ENCODE measurements at places on chromosomes 7 and 10.

GRCh38 chr7:11420049-11420448 is 411.9 kb downstream of the THSD7A start:
- no peak for DNase-seq

GRCh38 chr7:155457544-155458110 is 302 bp upstream of the EN2 start:
- DNase-seq: no peak

- peak; percentile 55 for DNase-seq
These were observed 102.2 kb downstream of the RBM20 start for GRCh38 chr10:110746254-110746826.

- no peak for DNase-seq
These were observed 23.5 kb downstream of the UPP1 start for GRCh38 chr7:48112401-48113165.

DNA sequence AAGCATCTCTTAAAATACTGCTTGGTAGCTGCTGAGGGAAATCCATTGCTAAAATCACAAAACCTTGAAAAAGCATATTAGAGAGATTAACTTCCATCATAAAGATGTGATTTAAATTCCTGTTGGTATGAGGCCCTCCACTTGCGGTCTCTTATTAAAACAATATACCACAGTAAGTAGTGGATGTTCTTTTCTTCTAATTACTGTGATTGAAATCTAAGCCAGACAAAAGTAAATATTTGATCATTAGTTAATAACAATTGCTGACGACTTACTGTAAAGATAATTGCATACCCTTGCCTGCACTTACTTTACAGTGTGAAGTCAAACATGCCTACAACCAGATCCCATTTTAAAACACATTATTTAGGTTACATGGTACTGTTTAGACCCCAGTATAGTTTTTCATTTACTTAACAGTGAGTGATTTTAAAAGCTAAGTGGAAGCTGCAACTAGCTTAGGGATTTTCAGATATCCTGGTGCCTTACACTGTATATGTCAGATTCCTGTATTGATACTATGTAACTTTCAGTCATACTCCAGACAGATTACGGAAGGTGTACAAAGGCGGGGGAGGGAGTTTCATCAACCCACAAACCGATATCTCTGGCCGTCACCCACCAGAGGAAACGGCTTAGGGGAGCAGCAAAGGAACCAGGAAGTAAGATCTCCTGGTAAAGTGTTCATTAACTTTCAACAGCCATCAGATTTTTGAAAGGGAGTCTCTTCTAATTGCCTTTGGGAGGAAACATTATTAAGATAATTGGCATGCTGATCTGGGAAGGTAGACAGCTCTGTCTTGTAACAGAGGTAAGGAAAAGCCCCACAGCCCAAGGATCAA is 986 bp downstream of the NRP1 start:
- no peak for DNase-seq

DNA sequence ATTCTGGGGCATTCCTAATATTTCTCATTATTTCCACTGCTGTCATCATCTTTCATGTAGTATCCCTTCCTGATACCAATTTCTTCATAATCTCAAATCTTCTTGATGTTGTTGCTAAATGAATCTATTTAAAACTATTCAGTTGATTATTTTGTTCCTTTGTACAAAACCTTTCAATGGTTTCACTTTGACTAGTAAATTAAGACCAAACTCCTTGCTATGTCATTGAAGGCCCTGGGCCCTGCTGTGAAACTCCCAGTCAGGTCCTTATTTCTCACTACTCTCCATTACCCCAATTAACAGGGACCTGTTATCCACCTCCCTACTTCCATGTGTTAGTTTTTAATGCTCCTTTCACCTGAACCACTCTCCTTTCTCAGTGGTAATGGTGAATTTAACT is 97.0 kb downstream of the CTTNBP2 start:
- DNase-seq: no peak

- no peak for DNase-seq
These were observed 240.0 kb downstream of the TEX36 start for GRCh38 chr10:125442856-125443540.

DNA sequence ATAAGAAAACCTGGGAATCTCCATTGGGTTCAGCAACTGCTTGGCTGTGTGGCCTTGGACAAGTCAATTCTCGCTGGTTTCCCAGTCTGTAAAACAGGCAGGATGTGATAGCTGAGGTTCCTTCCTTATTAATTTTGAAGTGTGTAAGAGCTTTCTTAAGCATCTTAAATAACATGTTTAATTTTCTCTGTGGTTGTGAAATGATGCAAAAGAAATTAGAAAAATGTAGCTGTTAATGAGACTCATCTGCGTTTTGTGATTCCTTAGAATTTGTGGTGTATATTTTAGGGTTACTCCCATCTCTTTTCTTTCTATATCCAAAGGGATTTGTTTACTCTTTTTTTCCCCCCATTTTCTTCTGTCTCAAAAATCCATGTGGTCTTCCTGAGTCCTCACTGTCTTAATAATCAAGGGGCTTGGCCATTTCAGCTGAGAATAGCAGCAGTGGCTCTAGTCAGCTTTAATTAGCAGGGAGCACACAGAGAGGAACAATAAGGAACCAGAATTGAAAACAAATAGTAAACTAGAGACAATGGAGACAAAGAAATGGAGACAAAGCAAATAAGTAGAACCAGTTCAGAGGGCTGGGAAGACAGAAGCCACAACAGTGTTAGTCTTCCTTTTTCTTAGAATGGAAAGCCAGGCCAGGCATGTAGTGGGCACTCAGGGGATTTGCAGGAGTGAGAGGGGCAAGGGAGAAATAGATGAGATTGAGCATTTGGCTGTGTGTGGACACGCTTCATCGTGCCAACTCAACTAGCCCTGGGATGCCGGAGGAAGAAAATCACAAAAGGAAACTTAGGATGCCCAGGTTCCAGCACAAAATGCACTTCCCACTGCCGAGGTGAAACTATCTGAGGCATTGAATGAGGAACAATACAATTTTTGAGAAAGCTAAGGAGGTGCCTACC is 93.9 kb downstream of the CHN2 start:
- DNase-seq: no peak

- no peak for DNase-seq
These were observed 136.4 kb upstream of the ASAH2 start for GRCh38 chr10:50387732-50388073.

DNA sequence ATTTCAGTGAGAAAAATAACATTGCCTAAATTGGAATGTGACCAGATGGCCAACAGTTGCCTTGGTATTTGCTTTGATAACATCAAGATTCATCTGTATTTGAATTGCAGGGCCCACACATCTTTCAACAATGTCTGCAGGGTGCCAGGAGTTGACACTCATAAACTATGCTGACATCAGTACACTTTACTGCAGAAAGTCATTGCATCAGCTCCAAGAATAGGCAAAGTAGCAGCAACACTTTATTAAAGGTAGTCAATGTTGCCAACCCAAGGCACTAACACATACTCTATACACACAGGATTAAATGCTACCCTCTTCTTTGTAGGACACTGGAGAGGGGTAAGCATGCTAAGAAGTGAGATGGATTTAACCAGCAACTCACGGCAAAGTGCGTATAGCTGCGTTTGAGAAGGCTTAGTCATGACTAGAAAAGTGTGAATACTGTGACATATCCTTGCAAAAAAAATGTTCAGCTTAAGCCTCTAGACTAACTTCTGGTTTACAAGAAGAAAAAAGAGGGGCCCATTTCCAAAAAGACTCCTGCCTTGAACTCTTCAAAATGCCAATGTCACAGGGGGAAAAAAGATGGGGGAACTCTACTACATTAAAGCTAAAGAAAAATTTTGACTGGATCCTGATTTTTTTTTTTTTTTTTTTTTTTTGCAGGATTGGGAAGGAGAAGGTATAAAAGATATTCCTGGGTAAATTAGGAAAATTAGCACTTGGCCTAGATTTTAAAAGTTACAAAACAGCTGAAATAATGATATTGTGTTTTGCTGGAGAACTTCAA is 2.2 kb downstream of the BBIP1 start:
- DNase-seq: no peak

DNA sequence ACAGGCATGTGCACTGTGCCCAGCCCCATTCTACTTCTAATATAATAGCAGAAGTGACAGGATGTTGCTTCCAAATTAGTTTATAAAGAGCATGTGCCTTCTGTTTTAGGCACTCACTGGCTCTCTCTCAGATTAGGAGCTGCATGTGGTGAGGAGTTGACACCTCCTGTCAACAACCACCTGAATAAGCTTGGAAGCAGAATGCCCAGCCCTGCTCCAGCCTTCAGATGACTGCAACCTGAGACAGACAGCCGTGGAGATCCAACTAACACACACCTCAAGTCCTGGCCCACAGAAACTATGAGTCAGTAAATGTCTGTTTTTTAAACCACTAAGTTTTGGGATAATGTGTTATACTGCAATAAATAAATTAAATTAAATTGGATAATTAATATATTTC is 54.5 kb downstream of the PARD3 start:
- no peak for DNase-seq

- no peak for DNase-seq
These were observed 230.0 kb upstream of the PPP1R3A start for GRCh38 chr7:114148779-114149178.

- DNase-seq: no peak
These were observed 24.7 kb downstream of the NUB1 start for GRCh38 chr7:151366166-151366879.

DNA sequence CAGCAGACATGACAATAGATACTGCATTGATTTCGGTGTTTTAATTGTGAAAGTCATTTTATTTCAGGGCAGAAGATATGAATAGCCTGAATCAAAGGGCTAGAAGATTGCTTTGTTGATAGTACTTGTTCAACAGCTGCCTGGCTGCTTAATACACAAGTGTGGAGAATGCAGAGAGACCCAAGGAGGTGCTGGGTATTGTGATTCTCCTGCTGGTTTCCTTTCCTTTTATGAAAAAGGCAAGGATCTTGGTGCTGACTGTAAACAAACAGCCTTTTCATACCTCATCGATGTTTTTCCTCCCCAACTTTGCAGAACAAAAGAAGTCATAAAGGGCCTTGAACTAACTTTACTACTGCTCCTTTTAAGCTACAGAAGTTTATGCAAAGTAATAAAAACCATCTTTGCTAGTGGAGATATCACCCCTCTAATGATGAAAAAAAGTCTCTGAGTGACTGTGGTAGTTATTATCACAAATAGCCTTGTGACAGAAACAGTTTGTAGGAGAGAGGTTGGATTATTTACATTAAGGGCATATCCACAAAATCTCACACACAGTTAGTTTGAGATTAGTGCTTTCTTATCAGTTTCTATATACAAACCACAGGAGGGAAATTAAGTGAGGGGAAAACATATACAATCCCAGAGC is 800.0 kb downstream of the LRMDA start:
- DNase-seq: no peak

DNA sequence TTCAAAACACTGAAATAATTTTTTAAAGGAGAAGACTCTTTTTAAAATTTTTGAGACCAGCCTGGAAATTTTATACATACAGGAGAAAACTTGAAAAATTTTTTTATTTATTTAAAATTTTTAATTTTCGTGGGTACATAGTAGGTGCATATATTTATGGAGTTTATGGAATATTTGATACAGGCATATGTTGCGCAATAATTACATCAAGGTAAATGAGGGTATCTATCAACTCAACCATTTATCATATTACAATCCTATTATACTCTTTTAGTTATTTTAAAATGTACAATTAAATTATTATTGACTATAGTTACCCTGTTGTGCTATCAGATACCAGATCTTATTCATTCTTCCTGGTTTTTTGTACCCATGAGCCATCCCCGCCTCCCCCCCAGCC is 75.1 kb downstream of the AHCYL2 start:
- DNase-seq: no peak

GRCh38 chr7:26305090-26305868 is 13.6 kb downstream of the SNX10 start:
- no peak for DNase-seq

GRCh38 chr7:46839651-46840050 is 742.3 kb downstream of the TNS3 start:
- DNase-seq: no peak

DNA sequence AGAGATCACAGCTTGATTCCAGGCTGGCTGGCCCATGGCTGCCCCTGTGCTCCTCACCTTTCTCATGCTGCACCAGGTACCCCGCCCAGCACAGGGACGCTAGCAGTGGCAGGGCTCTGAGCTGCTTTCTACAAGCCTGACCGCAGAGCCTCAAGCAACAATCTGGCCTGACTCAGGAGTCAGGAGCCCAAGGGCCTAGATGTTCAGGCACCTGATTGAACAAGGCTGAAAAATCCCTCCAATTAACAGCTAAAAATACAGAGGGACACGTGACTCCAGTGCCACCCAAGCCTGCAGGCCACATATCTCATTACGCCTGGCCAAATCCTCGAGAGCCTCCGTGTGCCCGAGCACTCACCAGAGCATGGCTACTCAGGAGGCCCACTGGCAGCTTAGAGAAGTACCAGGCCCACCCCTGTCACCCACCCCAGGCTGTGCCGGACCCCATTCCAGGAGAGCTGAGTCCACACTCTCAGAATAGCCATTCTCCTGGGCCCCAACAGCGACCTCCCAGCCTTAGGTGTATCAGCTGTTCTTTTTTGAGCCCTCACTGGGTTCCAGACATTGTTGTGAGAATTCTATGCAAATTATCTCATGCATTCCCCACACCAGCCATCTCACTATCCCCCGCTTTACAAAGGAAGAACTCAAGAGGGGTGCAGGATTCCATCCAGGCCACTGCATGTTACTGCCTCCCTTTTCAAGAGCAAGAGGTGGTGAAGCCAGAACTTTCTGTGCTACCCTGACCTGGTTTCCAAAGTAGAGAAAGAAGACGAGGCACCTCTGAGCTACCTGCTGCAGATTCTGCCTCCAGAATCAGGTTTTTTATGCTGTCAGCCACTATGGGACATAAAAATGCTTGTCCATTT is 98.3 kb downstream of the COL13A1 start:
- DNase-seq: no peak

- no peak for DNase-seq
These were observed 40.0 kb downstream of the DNAJB9 start for GRCh38 chr7:108609643-108610042.

DNA sequence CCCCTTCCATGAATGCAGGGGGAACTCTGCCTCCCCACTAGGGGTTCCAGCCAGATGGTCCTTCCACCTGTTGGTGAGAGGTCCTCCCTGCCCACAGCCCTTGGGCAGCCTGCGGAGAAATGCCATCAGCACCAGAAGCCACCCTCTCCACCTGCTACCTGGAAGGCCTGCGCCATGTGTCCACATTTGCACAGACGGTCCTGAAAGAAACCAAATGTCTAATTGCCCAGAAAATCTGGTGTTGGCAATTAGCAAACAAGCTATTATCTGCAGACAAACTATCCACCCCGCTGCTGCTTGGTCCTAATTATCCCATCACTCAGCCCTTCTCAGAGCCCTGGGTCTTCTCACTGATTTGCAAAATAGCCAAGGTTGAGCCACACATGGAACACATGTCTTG is 32.3 kb downstream of the HSPA12A start:
- DNase-seq: no peak

- DNase-seq: no peak
These were observed 623 bp downstream of the HOXA4 start for GRCh38 chr7:27129729-27130539.

DNA sequence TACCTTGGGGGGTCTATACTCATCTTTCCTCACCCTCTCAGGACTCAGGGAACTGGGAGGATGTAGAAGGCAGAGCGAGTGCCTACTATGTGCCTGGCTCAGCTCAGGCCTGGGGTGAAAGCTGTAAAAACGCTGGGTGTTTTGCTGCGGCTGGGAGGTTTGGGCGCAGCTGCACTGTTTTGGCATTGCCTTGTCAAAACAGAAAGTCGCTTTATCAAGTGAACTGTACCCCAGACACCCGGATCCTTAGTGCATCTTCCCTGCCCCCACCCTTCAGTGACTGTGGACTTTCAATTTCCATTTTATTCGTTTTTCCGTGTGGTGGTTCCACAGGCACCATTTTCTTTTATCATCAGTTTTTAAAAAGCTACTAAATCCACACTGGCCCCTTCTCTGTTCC is 86.7 kb upstream of the ZNF716 start:
- DNase-seq: no peak

- DNase-seq: no peak
These were observed 1356.8 kb downstream of the XPNPEP1 start for GRCh38 chr10:108566316-108567107.

Measured in hematopoietic multipotent progenitor cell treated with erythropoietin and hydrocortisone succinate and interleukin-3 and kit ligand, for 15 days (in vitro differentiated cells).